Fibroblast of skin of scalp (primary cell): ENCODE measurements at places on chromosomes 4 and X.

- DNase-seq, result no peak
Observed at GRCh38 chrX:46634577-46634976, 61.0 kb downstream of the CHST7 start.

GRCh38 chr4:2798399-2799223, 5.7 kb downstream of the SH3BP2 start:
- DNase-seq, result no peak

DNA sequence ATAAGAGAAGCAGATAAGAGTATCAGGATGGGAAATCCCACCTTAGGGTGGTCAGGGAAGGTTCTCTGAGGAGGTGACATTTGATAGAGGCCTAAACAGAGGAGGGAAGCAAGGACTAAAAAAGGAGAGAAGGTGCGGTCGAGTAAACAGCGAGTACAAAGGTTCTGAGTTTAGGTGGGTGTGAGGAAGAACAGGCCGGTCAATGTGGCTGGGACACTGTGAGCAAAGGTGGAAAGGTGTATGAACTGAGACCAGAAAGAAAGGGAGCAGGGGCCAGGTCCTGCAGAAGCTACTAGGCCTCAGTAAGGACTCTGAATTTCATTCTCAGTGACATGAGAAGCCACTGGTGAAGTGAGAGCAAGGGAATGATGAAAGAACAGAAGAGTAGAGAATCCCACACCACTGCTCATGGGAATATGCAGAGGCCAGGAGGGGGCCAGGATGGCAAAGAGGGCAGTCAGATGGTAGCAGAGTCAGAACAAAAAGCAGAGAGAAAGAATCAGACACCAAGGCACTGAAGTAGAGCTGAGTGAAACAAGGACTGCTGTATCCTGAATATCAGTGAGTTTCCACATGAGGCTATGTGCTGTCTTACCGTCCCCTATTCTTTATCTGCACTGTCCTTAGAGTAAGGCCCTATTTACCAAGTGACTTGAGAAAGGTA, 18.0 kb downstream of the PRSS48 start:
- no peak for DNase-seq

- no peak for DNase-seq
Observed at GRCh38 chrX:70009970-70010369, 39.8 kb downstream of the AWAT2 start.

DNA sequence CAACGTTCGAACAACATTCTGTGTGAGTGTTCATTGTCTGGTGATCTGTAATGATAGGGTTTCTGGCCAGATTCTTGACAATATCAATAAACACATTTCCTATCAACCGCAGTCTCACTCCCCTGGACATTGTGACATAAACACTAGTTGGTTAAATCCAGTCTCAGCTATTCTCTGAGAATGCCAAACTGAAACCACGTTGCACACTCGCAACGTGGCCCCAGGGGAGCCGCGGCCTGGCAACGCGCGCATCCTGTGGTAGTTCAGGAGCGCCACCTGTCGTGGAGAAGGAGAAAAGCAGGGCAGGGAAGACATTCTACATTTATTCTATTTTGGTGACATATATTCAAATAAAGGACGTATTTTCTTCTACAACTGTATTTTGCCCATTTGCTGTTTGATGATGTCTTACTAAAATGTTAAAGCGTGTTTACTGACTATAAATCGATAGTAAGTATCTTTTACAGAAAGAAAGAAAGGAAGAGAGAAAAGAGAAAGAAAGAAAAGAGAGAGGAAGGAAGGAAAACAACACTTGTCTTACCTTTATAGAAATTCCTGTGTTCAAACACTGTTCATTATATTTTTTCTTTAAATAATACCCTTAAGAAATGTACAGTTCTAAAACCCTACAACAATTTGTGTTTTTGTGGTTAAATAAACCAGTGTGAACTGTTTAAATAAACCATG, 738.3 kb upstream of the FRG1 start:
- peak; percentile 86 for DNase-seq

DNA sequence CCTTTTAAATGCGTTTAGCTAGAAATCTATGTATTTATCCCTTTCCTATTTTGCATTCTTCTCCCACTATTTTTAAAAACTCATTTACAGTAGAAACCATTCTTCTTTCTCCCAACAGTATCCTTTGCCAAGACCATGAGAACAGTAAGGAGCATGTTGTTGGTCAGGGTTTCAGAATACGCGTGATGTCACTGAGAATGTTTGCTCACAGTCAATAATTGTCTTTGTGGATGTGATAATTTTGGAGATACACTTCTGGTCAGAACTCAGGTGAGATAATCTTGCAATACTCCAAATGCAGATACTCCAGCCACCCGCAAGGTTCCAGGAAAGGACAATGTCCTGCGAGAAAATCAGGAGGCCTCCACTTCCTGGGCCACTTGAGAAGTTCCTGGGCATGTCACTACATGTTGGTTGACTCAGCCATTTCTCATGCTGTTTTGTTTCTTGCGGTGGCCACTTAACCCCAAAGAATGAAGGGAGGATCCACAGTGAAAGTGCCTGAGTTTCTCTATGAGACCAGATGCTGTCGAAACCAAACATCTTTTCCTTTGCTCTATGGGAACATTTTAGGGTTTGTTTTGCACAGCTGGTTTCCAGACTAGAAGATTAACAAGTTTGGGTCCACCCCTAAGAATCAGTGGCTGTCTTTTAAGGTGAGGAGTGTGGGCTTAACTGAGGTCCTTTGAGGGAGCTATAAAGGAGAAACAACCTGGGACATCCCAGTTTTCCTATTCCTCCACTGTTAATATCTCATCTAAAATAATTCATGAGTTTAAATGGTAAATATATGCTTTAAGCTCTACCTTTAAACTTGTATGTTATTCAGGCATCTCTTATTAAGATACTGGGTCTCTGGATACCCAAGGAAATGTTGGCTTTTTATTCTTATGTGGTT, 116.0 kb downstream of the SOWAHB start:
- peak; percentile 98 for DNase-seq

DNA sequence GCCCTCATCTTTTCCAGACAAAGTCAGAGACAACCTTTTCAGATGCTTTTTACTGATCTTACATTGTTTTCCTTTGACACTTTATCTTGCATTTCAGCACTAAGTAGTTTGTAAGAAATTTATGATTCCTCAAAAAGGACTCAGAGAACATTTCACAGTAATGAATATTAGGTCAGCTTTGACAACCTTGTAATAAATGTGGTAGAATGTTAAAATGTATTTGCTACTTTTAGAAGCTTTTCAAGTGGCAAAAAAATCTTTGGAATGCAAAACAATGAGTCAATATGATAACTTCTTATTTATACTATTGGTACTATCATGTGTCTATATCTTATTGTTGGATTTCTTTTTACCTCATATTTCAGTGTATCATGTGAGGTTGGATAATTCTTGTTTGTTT, 146.2 kb upstream of the FAT4 start:
- peak; percentile 49 for DNase-seq

GRCh38 chr4:105455998-105456397, 17.9 kb downstream of the PPA2 start:
- no peak for DNase-seq

DNA sequence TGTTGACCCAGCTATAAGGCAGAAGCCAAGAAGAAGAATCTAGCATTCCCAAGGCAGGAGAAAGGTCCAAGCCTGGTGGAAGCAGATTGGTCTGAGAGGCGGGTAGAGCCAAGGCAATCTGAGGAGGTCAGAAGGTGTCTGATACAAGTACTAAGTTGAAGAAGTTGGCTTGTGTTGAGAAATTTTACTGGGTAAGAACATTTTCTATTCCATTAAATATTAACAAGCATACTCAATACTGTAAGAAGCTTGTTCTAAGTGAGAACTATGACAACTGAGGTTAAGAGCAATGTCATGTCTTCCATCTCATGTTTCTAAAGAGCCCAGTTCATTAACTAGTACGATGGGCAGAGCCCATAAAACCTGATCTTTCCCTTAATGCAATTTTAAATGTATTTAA, 75.0 kb downstream of the FAM13A start:
- no peak for DNase-seq

DNA sequence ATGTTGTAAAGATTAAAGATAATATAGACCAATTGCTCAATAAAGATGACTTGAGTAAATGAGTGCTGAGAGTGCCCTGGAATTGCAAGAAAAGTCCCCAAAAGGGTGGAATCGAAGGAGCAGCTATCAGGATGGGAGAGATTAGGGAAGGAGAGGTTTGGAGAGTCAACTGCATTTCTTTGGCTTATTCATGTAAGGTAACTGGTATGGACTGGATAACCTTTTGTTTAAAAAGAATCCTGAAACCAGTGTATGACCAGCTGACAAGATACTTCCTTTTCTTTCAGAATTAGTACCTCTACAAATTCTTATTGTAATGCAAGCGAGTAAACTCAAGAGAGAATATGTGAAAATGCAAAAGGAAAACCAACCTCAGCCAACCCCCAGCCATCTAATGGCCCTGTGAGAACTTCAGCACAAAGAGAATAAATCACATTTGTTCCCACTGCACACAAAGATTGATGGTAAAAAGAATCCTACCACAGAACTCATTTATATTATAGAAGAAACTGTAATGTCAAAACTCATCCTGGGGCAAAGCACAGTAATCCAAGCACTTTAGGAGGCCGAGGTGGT, 24.5 kb upstream of the SPP1 start:
- DNase-seq, result no peak

- DNase-seq, result no peak
Observed at GRCh38 chr4:26854701-26855100, 5.9 kb upstream of the STIM2 start.

DNA sequence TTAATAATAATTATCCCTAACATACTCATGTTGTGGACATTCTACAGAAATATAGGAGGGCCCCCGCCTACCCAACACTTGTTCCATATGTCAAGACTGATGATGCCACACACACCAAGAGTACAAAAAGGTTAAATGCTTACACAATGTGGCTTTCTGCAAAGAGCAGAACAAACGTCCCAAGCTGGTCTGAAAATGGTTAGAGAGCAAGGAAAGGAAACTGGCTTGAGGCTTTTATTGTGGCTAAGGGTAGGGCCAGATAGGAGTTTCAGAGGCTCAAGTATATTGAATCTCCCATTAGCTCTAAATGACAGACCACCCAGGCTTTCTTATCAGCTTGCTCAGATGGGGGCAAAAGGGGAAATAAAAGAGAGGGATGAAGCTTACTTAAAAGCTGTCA, 134.1 kb upstream of the C1QTNF7 start:
- DNase-seq, result no peak

DNA sequence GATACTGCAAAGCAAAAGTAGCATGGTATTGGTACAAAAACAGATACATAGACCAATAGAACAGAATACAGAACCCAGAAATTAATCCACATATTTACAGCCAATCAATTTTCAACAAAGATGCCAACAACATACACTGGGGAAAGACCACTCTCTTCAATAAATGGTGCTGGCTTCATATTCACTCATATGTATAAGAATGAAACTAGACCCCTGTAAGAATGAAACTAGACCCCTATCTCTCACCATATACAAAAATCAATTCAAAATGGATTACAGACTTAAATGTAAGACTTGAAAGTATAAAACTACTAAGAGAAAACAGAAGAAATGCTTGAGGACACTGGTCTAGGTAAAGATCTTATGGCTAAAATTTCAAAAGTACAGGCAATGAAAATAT, 19.3 kb downstream of the TLR6 start:
- DNase-seq, result no peak

DNA sequence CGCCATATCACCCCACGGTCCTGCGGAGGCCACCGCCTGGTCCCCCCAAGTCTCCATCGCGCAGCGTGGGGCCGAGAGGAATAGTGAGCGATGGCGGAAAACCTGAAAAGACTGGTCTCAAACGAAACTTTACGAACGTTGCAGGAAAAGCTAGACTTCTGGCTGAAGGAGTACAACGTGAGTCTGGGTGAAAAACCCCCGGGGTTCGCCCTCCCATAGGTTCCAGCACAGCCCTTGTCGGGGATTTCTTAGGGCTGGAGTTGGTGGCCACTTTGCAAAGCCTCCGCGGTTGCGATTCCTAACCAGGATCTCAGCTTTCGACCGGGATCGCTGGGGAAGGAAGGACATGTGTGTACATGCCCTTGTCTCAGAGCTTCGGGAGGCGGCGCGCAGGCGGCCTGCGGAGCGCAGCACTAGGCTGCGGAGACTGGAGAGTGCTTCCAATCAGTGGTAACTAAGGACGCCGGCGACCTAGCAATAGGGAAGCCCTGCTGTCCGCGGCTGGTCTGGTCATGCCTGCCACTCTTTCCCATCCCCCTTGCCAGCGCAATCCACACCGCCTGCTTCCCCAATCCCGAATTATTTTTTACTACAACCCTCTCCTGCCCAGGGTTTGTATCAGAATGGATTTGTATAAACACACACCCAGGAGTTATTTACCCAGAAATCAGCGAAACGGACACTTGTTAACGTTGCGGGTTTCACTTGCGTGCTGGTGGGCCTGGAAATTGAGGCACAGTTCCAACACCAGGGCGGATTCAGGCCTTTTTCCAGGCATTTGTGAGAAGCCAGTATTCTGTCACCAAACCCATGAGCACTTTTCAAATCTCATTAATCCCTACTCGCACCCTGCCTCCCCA, 741 bp downstream of the SPATA18 start:
- DNase-seq, result peak; percentile 84

DNA sequence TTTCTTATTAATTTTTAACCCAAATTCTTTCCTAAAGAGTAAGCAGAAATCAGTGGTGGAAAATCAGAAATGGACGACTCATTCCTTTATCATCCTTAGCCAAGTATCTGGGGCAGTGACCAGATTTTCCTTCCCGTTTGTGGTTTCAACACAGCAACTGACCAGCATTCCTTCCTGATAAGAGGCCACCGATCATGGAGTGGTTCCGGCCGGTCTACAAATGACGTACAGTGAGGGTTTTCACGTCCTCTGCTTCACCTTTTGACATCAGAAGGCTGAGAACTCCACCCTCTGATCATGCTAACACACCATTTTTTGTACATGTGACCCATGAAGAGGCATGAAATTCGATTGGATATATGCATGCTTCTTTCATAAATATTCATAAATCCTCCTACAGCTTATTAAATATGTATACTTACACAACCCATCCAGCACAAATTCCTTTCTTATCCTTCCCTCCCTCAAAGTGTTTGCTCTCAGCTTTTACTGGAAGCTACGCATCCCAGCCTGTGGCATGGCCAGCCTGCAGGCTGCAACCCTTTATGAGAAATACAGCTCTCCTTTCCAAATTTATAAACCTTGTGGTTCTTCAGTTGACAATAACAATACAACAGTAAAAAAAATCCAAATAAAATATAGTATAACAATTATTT, 173.0 kb upstream of the CASK start:
- peak; percentile 77 for DNase-seq

DNA sequence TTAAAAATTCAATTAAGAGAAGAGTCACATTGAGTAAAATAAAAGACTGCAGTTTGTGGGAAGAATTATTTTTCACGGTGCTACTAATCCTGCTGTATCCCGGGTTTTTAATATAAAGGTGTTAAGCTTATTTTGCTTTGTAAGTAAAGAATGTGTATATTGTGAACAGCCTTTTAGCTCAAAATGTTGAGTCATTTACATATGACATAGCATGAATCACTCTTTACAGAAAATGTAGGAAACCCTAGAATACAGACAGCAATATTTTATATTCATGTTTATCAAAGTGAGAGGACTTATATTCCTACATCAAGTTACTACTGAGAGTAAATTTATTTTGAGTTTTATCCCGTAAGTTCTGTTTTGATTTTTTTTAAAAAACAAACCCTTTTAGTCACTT, 39.7 kb downstream of the IRS4 start:
- peak; percentile 0 for DNase-seq
